GM23338 (cell line): ENCODE measurements at places on chromosomes 2 and 18.

DNA sequence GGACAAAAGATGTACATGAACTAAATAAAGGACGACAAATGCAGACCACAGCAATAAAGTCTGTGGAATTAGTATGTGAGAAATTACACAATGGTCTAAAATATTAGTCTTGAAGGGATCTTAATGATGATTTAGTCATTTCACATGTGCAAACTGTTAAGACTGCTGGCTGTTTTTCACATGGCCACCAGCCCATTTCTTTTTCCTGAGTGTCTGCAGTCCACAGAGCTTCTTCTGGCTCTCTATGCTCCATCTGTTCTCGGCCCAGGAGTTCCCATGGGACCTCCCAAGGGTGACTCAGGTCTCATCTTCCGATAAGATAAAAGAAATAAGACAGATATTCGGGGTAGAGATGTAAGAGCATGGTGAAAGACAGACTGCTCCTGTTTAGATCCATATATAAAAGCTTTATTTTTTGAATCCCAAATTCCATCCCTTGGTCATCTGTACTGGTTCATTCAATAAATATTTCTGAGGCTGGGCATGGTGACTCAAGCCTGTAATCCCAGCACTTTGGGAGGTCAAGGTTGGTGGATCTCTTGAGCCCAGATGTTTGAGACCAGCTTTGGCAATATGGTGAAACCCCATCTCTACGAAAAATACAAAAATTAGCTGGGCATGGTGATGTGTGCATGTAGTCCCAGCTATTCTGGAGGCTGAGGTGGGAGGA is 20.1 kb downstream of the IL1RL1 start:
- no peaks in the 10 kb centered on the region for H3K36me3 ChIP-seq
- no peaks in the 10 kb centered on the region for H3K27me3 ChIP-seq
- no peak overlapping the region for H3K4me3 ChIP-seq
- no peaks in the 10 kb centered on the region for H3K4me1 ChIP-seq
- H3K27ac ChIP-seq = no peak overlapping the region
- DNase-seq = no peak

- peak overlapping the region; percentile 87 for H3K4me3 ChIP-seq
- peaks cover 38% of the 10 kb centered on the region for H3K27me3 ChIP-seq
- H3K27ac ChIP-seq = peak overlapping the region; percentile 75; the same call in 1 of the 2 replicates
- peak; percentile 63 for DNase-seq
Measured at GRCh38 chr18:46334868-46335281, 230.7 kb downstream of the HAUS1 start.

GRCh38 chr2:241443486-241444223 is 64.7 kb downstream of the STK25 start:
- H3K4me1 ChIP-seq = no peaks in the 10 kb centered on the region
- no peak for DNase-seq
- H3K27ac ChIP-seq = no peak overlapping the region
- no peaks in the 10 kb centered on the region for H3K27me3 ChIP-seq
- H3K4me3 ChIP-seq = no peak overlapping the region

DNA sequence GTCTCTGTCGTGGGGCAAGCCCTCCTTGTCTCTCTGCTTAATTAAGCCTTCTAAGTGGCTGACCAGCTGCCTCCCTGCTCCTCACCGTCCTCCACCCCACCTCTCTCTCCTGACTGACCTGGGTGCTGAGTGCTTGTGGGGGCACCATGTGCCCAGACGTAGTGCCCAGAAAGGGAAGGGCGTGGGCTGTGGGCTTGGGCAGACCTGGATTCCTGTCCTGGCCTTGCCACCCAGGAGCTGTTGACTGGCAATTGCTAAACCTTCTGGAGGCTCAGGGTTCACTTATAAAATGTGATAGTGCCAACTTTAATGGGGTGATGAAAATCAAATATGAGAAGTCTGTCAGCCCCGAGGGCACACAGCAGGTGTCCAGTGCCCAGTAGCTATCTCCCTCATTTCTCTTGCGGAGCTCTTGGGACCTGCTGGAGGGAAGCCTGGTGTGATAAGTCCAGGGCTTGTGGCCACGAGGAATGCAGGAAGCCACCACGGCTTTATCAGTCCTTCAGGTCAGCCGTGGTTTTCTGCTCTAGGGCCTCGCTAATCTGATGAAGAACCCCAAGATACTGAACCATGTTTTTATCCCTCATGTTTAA is 22.0 kb upstream of the INHBB start:
- H3K27me3 ChIP-seq = no peaks in the 10 kb centered on the region
- H3K4me1 ChIP-seq = no peaks in the 10 kb centered on the region
- H3K4me3 ChIP-seq = no peak overlapping the region

- no peak overlapping the region for H3K4me3 ChIP-seq
- H3K36me3 ChIP-seq = no peaks in the 10 kb centered on the region
- H3K4me1 ChIP-seq = no peaks in the 10 kb centered on the region
- H3K27ac ChIP-seq = no peak overlapping the region
- no peaks in the 10 kb centered on the region for H3K27me3 ChIP-seq
Measured at GRCh38 chr18:62018034-62018758, 125.4 kb upstream of the RNF152 start.

GRCh38 chr18:36889321-36889720 is 60.4 kb downstream of the KIAA1328 start:
- H3K4me3 ChIP-seq = no peak overlapping the region
- peaks cover 6% of the 10 kb centered on the region; the same call in 1 of the 2 replicates for H3K4me1 ChIP-seq
- no peaks in the 10 kb centered on the region for H3K27me3 ChIP-seq
